T follicular helper cell (primary cell): ENCODE measurements at places on chromosomes 7 and 10.

GRCh38 chr10:75466001-75466400 lies 34.6 kb downstream of the LRMDA start:
- no peak for DNase-seq

DNA sequence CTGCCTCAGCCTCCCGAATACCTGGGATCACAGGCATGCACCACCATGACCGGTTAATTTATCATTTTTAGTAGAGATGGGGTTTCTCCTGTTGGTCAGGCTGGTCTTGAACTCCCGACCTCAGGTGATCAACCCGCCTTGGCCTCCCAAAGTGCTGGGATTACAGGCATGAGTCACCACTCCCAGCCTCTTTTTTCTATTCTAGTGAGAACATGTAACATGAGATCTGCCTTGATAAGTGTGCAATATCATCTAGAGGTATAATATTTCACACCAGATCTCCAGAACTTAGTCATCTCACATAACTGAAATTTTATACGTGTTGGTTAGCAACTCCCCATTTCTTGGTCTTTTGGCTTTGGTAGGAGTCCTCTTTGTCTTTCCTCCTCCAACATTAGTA lies 656.9 kb downstream of the CNTNAP2 start:
- DNase-seq = no peak

DNA sequence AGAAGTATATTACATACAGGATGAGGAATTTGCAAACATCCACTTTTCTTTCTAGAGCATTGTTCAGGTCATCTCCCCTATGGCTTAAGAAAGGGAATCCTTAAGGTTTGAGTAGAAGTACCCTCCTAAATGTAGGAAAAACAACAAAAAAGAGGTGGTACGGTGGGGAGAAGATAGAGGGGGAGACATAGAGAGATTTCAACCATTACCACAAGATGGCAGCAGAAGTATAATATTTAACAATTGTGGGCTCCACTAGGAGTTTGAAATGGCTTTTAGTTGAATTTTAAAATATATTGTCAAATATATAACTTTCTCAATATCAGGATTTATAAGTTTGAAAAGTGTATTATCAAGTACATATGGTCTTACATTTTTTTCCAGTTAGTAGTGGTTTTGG lies 72.7 kb upstream of the PRKG1 start:
- DNase-seq = no peak

DNA sequence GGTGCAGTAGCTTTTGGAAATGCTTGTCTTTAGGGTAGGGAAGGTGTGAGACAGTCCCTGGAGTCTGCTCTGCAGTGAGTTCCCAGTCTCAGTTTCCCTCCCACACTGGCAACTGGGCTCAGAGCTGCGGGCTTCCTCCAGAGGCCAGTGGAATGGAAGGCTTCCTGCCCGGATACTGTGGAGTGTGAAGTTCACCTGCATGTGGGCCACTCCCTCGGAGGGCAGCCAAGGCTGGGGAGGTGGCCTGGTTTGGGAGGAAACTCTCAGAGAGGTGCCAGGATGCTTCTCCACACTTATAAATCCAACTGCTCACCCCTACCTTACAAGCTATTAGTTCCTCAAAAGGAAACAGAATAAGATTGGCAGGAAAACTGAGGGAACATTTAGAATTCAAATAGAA lies 18.1 kb upstream of the UBE2H start:
- no peak for DNase-seq

GRCh38 chr7:103093429-103093828 lies 18.5 kb downstream of the ARMC10 start:
- no peak for DNase-seq

DNA sequence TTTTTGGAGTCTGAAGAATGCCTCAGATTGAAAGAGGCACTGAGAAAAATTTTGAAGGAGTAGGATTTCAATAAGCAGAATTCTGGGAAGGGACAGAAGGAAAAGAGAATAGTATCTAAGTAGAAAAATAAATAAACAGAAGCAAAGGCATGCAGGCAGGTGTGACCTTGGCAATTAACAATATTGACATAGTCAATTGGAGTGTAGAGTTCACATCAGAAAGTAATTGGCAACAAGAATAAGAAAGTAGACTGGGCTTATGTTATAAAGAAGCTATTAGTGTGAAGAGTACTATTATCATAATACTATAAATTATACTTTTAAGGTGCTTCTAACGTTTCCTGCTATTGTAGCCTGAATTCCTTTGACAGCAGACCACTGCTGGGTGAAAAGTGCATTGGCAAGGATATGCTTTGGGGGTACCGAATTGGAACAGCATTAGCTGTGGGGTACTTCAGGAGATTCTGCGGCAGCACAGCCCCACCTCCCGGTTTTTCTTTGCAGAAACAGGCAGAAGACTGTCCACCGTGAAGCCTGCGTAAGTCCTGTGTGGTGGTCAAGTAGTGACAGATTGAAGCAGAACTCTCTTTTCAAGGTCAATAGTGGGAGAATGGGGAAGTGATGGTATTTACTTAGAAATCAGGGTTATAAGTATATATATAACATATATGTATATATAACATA lies 357.0 kb downstream of the THSD7A start:
- no peak for DNase-seq

GRCh38 chr7:96327429-96327828 lies 5.5 kb upstream of the SLC25A13 start:
- no peak for DNase-seq

DNA sequence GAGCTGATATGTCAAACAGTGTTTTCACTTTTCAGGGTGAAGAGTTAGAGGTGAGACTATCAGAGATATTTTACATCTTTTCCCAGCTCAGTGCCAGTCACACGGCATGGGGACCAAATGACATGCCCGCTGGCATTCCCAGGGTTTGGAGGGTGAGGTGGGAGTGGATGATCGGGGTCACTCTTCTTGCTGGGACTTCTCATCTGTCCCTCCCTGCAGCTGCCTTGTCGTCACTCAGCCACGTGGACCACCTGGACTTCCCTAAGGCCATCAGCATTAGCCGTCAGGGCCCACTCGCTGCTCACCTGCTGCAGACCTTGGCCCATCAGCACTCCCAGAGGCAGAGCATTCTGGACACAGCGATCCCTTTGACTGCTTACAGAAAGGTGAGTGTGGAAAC lies 301.8 kb downstream of the DNAJB6 start:
- no peak for DNase-seq

DNA sequence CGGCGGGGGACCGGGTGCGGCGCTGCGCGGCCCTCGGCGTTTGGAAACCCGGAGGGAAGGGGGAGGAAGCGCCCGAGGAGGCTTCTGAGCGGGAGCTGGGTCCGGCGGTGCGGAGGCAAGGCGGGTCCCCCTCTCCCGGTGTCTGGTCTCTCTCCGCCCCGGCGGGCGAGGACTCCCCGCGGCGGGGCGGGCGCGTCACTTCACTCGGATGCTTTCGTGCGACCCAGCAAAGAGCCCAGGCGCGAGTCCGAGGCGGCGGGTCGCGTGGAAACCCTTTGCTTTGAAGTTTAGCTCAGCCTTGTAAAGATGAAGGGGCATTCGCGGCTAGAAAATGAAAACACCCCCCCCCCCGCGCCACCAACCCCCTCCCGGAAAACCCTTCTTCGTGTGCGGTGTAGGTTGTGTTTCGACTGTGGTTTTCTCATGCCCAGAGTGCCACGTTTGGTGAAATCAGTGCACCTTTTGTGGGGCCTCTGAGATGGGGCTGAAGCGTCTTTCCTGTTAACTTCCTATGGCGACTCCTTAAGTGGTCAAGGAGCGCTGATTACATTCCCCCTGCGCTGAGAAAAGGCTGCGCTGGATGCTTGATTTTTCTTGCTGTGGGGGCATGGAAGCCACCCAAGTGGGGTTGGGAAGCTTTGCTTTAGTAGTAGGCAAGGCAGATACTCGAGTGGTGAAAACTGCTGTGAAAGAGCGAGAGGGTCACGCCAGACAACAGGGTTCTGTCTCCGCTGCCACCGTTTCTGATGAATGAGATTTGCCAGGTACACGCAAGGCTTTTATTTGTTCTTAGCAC lies 876 bp downstream of the GNAI1 start:
- no peak for DNase-seq

- no peak for DNase-seq
Observed at GRCh38 chr10:45424668-45425404, 50.8 kb downstream of the ALOX5 start.

- no peak for DNase-seq
Observed at GRCh38 chr10:112953174-112954159, 3.4 kb downstream of the TCF7L2 start.

GRCh38 chr7:2204446-2204845 lies 28.3 kb downstream of the MAD1L1 start:
- no peak for DNase-seq

- DNase-seq = no peak
Observed at GRCh38 chr7:44284881-44285541, 40.4 kb downstream of the CAMK2B start.

- no peak for DNase-seq
Observed at GRCh38 chr7:129644634-129645230, 33.2 kb downstream of the NRF1 start.

- DNase-seq = no peak
Observed at GRCh38 chr7:449324-450019, 70.2 kb downstream of the PDGFA start.

DNA sequence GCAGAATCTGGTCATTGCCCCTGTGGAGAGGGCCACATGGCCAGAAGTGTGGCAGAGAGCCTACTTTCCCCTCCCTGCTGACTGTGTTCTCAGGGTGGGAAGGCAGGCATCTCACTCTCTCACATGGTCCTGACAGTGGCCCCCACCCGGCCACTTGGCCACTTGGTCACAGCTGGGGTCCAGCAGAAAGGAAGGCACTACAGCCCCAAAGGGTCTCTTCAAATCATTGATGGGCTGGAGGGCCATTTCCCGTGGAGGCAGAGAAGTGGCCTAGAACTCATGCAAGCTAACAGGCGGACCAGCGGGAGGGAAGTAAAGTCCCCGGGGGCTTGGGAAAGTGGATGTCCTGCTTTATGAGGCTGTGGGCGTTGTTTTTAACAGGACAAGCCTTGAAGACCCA lies 125.3 kb downstream of the EMX2 start:
- no peak for DNase-seq

DNA sequence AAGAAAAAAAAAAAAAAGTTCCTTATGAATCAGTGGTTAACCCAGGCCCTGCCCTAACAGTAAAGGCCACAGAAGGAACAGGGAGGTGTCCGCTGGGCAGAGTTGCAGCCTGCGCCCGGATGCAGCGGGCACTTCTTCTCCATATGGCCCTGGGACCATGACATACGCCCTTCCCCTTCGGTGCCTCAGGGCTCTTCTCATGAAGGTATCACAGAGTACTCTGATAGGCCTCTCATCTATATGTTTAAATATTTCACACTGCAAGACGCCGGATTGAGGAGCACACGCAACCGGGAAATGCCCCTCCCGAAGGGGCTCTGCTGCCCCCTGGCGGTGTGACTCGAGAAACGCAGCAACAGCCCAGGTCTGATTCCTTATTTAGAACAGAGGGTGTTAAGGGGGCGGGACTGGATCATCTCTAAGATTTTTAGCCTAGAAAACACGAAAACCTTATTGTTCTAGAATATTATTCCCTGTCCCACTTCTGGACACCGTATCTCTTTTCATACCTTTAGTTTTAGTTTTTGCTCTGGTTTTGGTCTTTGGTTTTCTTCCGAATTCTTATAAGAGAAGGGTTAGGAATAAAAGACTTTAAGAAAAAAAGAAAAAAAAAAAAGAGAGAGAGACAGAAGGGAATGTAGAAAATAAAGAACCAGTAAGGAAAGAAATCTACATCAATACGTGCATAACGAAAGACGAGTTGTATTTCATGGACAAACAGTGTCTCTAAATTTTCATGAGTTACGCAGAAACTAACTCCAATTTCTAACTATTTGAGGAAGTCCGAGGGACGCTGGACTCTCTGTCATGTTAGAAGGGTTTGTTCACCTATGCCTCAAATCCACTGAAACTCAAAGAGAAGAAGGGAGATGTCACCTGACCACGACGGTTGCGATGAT lies 12.0 kb downstream of the DAGLB start:
- peak; percentile 83 for DNase-seq

DNA sequence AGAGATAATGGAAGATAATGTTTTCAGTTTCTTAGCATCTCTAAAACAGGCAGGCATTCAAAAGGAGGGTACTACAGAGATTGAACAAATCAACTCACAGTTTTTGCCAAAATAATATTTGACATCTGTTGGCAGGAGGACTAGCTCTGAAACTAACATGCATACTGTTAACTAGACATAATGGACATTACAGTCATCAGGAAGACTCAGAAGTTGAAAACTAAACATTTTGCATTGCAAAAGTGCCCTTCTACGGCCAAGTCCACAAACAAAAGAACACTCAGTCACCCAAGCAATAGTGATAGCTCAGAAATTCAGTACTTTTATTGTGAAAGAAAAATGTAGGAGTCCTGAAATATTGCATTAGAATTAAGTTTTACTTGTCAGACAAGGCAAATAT lies 399.0 kb downstream of the HGF start:
- DNase-seq = no peak

DNA sequence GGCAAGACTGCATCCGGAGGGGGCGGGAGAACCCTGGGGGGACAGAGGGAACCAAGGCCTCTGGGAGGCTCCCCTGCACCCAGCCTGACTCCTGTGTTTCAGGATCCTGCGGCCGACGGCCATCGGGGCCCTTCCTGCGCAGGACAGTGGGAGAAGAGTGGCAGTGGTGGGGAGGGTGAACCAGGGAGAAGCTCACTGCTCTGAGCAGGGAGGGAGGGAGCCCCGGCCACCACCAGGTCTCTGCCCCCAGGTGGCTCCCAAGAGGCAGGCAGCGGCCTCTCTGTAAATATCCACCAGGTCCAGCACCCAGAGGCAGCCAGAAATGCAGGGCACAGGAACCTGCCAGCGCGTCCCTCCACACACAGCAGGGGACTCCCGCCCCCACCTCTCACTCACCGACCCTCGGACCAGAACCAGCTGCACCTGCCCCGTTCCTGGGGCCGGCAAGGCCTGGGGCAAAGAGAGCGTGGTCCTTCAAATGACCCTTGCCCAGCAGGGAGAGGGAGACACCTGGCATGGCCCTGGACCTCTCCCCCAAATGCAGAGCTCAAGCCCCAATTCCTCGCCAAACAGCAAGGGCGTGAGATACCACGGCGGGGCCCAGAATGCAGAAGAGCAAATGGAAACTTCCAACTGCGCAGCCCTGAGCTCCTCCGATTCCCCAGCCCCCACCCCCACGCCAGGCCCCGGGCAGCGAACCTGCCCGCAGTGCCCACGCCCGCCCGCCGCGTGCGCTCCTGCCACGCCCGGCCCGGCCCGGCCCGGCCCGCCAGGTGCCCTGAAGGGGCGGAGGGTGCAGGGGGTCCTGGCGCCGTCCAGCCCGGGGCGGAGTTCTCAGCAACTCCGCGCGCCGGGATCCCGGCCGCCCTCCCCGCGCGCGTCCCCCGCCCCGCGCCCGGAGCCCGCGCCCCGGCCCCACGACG lies 805 bp downstream of the RASGEF1A start:
- DNase-seq = no peak

GRCh38 chr10:67553254-67553653 lies 142.7 kb downstream of the CTNNA3 start:
- no peak for DNase-seq

DNA sequence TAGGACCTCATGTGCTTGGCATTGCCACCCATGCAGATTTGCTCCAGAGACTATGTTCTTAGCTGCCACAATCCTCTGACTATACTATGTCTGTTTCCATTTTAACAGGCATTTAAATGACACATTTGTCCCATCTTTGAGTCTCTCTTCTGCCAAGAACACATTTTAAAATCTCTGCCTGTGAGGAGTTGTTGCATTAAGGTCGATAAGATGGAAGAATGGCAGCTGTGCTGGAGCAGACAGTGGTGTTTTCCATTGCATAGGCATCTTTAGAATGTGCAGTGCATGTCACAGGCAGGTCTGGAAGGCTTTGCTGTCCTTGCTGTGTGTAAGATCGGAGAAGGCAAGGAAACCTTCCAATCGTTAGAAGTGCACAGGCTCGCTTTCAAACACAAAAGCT lies 70.9 kb upstream of the CELF2 start:
- DNase-seq = no peak
